ENCODE measurements at places on chromosomes 5 and 9. TPM values are rescaled to one million over a fixed set of nuclear protein-coding genes. Genes with fewer than 3 reads are reported as not detected.
A peak's percentile ranks its signal among the peaks of the same experiment; 100 is the strongest.

Gene DBH
- not detected for polyA plus RNA-seq

DNA sequence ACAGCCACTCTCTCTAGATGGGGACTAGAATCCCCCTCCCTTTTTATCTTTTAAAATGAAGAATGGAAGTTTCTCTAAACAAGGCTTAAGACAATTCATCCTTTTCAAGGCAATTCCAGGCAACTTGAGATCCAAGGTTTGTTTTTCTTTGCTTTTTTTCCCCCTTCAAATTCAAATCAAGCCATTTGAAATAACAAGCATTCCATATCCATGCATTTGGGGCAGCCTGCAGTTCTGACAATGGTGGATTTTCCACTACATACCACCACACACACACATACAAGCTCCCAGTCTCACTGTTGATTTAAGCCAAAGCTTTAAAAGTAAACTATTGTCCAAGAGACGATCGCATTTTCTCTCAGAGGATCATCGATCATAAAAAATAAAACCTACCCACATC, 424 bp downstream of the INSYN2B start:
- peak; percentile 38 for DNase-seq
- peak overlapping the region; percentile 94 for H3K27ac ChIP-seq
- no peaks in the 10 kb centered on the region for H3K27me3 ChIP-seq
- peaks cover 16% of the 10 kb centered on the region for H3K4me1 ChIP-seq

DNA sequence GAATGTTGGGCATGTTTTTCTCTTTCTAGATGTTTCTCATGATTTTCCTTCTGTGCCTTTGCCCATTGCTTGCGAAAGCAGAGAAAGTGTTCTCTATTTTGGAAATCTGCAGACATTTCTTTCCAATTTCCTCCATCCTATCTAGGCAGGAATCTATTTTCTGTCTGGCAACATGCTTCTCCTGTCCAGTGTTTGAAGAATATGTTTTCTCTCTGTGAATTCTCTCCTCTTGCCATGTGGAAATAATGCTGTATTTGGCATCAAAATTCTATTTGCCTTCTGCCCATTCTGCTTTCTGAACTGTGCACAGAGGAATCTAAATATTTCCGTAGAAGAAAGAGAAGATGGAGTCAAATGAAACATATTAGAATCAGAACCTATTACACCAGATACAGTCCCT, 833.3 kb downstream of the CDH9 start:
- no peaks in the 10 kb centered on the region for H3K27me3 ChIP-seq
- no peaks in the 10 kb centered on the region for H3K36me3 ChIP-seq
- no peak for DNase-seq
- no peaks in the 10 kb centered on the region for H3K4me1 ChIP-seq

GRCh38 chr5:150650021-150651006, 9.9 kb downstream of the SYNPO start:
- no peaks in the 10 kb centered on the region for H3K27me3 ChIP-seq
- peaks cover 17% of the 10 kb centered on the region for H3K36me3 ChIP-seq
- DNase-seq: no peak
- H3K4me1 ChIP-seq: peaks cover 26% of the 10 kb centered on the region

DNA sequence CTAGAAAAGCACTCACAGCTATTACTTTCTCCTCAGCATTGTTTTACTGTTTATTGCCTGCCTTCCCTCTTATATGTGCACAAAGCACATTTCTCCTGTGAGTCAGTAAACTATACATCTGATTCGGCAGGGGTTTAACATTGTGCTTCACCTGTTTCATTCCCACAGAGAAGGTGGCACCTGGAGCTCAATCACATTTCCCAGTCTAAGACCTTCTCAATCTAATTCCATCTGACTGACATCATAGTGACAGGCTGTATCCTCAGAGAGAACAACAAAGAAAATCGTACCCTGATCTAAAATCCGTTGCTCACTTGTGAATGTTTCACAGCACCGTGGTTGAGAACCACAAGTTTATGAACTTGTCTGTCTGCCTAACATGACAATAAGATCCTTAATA, 92.4 kb upstream of the CAST start:
- H3K4me1 ChIP-seq: peaks cover 19% of the 10 kb centered on the region
- DNase-seq: no peak
- H3K36me3 ChIP-seq: no peaks in the 10 kb centered on the region
